ENCODE measurements at places on chromosomes 12 and 14.

DNA sequence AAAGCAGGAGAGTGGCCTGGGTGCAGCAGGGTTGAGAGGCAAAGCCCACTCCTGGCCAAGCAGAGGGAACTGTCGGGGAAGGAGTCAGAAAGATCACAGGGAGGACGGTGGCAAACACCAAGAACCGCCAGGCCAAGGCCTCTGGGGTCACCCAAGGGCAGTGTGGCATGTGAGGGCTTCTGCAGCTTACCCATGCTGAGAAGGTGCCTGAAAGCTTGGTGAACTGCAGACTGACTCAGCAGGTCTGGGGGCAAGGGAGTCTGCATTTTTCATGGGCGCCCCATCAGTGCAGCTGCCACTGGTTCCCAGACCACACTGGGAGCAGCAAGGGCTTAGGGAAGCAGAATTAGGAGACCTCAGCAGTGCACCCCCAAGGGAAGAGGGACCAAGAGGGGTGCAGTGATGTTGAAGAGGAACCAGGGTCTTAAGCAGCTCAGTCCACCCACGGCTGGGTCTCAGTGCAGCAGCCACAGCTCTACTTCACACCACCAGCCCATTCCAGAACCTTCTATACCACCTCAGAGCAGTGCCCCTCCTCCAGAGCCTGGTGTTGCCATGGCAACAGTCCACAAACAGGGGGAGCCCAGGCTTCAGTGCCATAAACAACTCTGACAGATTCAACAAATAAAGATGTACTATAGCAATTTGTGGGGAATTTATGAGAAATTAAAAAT lies 59.4 kb downstream of the ITPK1 start:
- no peak for DNase-seq

GRCh38 chr12:103505371-103506236 lies 9.8 kb upstream of the C12orf42 start:
- no peak for DNase-seq

DNA sequence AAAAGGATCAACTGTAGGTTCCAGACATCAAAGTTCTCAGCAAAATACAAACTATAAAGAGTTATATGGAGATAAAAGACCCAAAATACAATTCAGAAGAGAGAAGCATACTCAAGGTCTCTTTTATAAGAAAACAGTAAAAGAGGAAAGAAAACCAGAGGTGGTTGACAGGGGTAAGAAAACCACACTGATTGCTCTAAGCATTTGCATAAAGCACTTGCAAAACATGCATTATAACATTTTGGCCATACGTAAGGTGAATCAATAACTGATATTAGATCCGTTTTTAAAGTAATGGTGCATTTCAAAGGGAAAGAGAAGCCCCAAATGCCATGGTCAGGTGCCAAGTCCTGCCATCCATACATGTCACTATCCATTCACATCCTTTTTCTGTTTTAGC lies 5.9 kb downstream of the DDHD1 start:
- no peak for DNase-seq

GRCh38 chr12:20370014-20370386 lies 1.7 kb downstream of the PDE3A start:
- no peak for DNase-seq

DNA sequence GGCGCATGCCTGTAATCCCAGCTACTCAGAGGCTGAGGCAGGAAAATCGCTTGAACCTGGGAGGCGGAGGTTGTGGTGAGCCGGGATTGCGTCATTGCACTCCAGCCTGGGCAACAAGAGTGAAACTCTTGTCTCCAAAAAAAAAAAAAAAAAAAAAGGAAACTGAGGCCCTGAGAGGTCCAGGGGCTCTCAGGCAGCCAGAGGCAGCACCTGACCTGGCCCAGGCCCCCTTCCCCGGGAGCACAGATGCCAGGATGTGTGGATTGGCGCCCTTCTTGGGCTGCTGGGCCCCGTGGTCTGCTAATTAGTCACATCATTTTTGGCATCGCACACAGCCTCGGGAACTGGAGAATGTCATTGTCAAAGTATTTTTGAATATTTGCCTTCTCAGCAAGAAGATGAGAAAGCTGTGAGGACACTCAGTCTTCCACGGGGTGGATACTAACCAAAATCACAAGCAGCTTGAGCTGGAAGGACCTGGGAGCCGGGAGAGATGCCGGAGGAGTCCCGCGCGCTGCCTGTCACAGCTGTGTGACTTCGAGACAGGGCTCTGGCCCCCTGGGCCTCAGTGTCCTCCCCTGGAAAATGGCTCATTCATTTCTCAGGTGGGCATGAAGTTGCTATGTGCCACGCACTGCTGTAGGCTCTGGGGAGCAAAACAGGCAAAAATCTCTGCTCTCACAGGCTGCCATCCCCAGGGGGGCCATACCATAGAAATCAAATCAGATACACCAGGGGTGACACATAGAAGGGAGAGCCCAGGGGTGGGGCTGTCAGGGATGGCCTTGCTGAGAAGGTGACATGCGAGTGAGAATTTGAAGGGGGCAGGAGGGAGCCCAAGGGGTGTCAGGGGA lies 12.5 kb upstream of the RCOR1 start:
- DNase-seq = no peak

GRCh38 chr14:73026243-73026844 lies 562 bp downstream of the ZFYVE1 start:
- DNase-seq = no peak

DNA sequence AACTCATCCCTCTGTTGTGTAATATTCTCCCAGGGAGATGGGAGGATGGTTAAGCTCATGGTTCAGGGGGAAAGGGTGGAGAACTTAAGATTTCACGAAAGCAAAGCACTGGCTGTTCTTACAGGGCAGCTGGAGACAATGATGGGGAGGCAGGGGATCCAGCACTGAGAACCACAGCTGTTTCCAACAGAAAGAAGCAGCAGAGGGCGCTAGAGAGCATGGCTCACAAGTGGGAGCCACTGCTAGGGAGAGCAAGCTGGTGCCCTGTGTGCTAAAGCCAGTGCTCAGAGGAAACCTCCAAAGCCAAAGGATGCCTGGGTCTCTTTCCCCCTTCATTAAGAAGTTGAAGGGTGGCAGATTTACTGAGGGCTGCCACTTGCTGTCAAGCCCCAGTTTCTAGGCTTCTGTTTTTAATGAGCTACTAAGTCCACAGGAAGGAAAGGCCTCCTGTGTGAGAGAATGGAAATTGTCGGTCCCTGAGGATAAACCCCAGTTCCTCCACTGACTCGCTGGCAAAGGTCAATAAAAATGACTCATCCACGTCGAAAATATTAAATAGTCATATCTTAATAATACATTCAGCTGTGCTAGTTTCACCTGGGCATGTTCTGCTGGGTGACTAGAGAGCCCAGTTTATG lies 199.7 kb downstream of the ANO2 start:
- peak; percentile 21 for DNase-seq

DNA sequence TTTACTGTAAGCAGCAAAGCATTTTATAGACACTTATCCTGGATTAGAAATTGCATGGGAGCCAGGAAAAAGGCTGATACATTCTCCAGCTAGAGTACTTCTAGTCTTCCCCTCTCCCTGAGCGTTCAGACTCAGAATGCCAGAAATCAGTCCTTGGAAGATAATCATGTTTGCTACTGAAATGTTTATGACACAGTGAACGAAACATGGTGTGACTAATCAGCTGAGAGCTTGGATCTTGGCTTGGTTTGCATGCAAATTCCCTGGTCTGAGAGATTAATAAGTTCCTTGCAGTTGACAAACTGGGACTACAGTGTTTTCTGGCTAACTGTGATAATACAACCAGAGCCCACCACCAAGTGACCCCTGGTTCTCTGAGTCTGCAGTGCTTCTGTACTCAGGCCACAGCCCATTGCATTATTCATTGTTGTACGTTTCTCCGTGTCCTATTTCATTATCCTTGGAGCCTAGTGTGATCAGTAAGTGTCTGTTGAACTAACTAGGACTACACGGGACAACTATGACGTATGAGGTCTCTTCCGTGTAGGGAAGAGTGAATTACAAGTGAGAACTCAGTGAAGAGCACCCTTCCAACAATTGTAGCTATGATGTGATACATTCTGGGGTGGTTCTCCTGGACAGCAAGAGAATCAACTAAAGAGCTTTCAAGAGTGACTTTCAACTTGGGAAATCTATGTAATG lies 34.6 kb upstream of the EVL start:
- DNase-seq = no peak

DNA sequence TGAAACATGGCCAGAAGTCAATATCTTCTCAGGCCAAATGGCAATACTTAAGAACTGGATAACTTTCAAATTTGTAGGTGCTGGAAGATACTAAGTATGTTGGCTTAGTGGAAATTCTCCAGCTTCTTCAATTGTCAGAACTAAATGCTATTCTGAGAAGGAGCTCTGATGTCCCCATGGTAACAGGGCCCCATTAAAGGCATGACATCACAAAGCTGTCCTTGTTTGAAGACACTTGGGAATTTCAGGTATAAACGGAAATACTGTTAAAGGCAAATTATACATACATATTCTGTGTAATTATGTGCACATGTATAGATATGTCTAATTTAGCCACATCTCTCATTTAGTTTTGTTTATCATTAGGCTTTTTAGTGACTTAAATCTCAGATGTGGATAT lies 210.0 kb upstream of the SEL1L start:
- DNase-seq = no peak

DNA sequence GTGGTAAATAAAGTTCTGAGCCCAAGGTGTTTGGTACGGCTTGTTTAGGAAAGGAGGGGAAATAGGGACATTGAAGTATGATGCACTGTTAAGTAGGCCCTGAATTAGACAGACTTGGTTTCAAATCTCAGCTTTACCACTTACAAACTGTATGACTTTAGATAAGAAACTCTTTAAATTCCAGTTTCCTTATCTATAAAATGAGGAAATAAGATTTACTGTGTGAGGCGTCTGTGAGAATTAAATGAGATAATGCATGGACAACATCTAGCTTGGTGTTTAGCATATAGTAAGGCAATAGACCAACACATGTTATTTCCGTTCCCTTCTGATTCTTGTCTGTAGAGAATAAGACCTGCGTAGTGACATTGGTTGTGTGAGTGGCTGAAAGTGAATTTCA lies 7.0 kb downstream of the NCKAP1L start:
- no peak for DNase-seq

GRCh38 chr12:51702587-51702986 lies 111.6 kb downstream of the SCN8A start:
- DNase-seq = no peak

- DNase-seq = no peak
These were observed 9.9 kb upstream of the CCT2 start for GRCh38 chr12:69575346-69575745.

DNA sequence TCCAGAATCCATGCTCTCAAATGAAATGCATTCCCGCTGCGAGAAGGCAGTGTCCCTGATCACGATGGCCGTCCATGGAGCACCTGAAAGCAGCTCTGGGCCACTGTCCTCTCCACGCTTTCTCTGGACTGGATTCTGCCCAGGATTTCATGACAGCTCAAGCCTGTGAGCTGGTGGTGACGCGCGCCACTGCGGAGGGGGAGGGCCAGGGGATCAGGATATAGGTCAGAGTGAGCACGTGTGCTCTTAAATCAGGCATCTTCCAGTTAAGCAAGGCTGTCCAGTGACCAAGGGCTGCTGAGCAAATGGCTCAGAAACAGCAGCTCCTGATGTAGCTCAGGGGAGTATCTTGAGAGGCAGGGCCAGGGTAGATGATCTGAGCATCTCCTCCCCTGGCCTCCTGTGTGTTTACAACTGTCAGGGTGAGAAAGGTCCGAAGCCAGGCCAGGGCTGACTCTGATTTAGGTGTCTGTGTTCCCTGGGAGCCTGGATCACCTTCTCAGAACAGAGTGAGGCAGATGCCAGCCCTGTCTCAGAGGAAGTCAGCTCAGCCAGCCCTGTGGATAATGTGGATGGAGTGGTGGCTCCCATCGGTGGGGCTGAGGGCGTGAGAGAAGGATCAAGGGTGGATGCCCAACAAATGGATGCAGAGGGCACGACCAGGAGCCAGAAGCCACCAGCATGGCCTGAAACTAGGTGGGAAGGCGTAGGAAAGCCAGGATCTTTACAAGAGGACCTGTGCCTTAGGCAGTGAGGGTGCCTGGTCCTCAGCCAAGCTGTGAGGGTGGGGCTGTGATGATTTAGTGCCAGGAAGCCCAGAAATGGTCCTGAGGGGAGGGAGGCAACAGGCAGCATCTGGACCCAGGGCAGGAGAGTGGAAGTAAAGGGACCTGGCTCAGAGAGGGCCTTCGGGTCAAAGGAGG lies 55.3 kb downstream of the ELK3 start:
- DNase-seq = no peak

DNA sequence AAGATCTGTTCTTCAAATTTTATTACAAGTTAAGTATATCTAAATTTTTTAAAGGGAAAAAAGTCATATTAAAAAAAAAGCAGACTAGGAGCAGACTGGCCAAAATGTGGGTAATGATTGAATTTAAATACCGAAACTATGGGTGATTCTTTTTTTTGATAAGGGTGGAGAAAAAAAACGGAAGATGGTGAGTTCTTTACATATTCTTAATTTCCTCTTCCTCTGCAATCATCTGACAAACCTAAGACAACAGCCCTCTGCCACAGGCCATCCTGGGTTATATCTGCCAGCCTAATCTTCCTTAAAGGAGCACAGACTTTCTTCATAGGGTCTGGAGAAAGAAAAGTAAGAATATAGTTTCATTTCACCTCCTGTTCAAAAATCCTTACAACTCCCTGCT lies 108.0 kb downstream of the PPP2R5E start:
- no peak for DNase-seq

DNA sequence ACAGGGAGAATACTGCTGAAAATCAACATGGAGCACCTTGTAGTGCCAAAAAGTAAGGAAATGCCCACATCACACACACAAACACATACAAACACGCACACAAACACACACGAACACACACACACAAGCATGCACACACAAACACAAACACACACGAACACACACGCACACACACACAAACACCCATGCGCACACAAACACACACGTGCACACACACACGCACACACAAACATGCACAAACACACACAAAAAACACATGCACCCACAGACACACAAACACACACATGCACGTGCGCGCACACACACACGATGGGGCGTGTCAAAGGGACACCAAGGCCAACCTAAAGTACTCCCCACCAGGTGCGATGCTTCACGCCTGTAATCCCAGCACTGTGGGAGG lies 61.7 kb upstream of the C14orf180 start:
- no peak for DNase-seq

GRCh38 chr14:93683226-93683625 lies 105.1 kb downstream of the PRIMA1 start:
- no peak for DNase-seq

- DNase-seq = no peak
These were observed 39.3 kb upstream of the DDX11 start for GRCh38 chr12:31034372-31034771.

GRCh38 chr14:95304342-95304741 lies 15.4 kb downstream of the CLMN start:
- no peak for DNase-seq

DNA sequence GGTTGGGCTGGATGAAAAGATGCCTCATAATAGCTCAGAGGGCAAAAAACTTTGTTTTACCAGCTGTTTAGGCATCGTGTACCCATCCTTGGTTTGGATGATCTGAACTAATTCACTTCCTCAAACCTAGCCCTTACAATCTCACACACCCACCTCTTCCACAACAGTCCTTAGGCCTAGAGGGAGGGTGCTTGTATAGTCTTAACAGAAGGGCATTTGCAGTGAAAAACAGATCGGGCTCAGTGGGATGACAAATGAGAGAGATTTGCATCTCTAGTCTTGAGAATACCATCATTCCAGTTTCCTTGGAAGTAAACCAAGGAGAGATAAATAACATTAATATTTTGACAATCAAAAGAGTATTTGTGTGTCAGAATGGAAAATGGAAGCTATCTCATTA lies 11.0 kb downstream of the SLCO1A2 start:
- DNase-seq = no peak

Measured in C1 segment of cervical spinal cord (tissue), 14 donors.